ENCODE measurements at places on chromosomes 5 and 9.

GRCh38 chr5:66892716-66893115 lies 296.5 kb downstream of the MAST4 start:
- DNase-seq, result no peak

- no peak for DNase-seq
Measured at GRCh38 chr5:31884896-31885295, 246.0 kb downstream of the PDZD2 start.

DNA sequence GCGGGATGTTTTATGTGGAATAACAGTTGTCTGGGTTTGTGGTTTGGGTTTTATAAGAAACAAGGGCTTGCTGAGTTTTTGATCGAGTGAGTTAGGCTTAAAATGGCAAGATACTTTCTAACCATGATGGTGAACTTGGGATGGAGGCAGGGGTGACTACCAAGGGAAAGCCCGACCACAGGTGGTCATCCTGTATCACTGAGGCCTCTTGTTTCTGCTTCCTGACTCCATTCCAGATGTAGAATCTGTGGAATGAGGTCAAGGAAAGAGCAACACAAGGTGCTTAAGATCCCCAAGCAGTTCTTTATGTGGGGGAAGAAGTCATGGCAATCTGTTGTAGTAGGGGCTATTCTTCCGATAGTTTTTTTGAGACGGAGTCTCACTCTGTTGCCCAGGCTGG lies 122.3 kb downstream of the GOLPH3 start:
- DNase-seq, result no peak

GRCh38 chr9:116223926-116224325 lies 70.3 kb downstream of the PAPPA start:
- no peak for DNase-seq

GRCh38 chr9:96484521-96484931 lies 34.6 kb downstream of the HABP4 start:
- DNase-seq, result no peak

GRCh38 chr9:37253377-37253937 lies 133.1 kb downstream of the ZCCHC7 start:
- DNase-seq, result no peak

DNA sequence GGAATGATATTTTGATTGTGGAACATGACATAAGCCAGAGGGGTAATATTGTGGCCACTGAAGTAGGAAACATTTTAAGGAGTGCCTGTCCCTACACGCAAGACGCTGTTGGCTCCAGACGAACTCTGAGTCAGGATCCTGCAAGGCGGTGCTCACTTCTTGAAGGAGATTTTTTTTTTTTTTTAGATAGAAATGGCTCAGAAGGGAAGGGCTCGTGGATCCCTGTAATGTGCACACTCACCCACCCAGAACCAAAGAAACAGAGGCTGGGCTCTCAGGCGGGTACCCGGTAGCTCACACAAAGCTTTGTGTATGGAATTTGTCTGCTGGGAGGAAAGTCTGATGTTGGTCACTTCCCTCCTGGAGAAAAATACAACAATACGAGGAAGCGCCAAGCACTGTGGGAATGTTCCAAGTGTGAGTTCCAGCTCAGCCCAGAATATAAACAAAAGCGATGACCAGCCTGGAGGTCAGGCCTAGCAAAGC lies 25.7 kb downstream of the RAPGEF1 start:
- DNase-seq, result no peak

DNA sequence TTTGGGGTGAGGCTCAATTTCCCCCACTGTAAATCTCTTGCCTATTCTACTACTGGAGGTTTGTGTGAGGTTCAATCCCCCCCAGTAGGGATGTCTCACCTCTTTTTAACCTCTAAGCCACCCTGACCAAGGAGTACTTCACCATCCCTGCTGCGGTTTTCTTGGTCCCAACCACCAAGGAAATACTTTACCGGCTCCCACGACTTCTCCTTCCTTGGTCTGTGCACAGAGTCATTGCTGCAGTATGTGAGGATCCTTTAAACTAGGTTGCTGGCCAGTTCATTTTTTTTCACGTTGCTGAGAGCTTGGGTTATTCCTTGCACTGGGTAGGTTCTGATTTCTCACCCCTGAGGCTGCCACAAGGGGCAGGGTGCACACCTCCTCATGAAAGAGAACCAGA lies 22.5 kb upstream of the HMGCS1 start:
- DNase-seq, result no peak

GRCh38 chr5:152606776-152607364 lies 201.8 kb upstream of the NMUR2 start:
- DNase-seq, result no peak

DNA sequence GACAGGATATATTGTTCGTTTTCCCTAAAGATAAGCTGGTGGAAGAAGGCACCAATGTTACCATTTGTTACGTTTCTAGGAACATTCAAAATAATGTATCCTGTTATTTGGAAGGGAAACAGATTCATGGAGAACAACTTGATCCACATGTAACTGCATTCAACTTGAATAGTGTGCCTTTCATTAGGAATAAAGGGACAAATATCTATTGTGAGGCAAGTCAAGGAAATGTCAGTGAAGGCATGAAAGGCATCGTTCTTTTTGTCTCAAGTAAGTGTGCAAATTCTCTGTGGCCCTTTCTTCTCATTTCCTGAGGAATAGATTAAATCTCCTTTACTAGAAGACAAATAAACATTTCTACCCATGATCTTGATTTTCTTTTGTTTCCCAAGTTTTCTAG lies 38.0 kb downstream of the OSMR start:
- DNase-seq, result no peak

DNA sequence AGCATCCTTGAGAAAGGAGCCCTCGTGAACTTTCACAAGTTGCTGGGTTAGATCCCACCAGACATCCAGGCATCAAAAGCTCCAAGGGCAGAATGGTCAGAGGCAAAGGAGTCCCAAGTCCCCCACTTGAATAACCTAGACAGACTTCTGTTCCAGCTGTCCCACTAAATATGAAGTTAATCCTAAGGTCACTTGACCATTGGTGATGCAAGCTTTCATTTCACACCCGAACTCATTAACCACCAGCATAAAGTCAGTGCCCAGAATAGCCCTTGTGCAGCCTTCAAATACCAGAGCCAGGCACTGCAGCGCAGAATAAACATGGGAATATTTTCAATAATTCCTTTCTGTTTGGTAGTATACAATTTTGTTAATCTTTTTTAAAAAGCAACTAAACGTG lies 28.9 kb downstream of the OXCT1 start:
- no peak for DNase-seq

GRCh38 chr9:136307215-136307750 lies 3.4 kb upstream of the CCDC187 start:
- no peak for DNase-seq

GRCh38 chr5:3564116-3564515 lies 31.5 kb upstream of the IRX1 start:
- DNase-seq, result no peak

GRCh38 chr9:2012347-2012746 lies 2.8 kb upstream of the SMARCA2 start:
- no peak for DNase-seq

Measured in T-cell (primary cell).